ENCODE measurements at places on chromosomes 12 and 14.

DNA sequence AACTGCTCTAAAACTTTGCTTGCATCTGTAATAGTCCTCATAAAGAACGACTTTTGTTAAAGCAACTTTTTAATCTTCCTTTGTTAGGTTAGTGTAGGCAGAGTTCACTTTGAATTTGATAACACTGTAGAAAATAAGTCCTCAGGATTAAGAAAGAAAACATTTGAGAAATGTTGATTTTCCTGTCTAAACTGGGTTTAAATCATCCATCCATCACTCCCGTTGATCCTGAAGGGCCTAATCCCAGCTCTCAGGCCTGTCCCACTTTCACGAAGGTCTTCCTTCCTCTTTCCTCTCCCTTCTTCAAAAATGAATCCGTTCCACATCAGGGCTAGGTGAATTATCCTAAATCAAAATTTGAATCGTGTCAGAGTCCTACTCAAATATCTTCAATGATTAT lies 36.9 kb downstream of the SLC2A14 start:
- no peak for DNase-seq

DNA sequence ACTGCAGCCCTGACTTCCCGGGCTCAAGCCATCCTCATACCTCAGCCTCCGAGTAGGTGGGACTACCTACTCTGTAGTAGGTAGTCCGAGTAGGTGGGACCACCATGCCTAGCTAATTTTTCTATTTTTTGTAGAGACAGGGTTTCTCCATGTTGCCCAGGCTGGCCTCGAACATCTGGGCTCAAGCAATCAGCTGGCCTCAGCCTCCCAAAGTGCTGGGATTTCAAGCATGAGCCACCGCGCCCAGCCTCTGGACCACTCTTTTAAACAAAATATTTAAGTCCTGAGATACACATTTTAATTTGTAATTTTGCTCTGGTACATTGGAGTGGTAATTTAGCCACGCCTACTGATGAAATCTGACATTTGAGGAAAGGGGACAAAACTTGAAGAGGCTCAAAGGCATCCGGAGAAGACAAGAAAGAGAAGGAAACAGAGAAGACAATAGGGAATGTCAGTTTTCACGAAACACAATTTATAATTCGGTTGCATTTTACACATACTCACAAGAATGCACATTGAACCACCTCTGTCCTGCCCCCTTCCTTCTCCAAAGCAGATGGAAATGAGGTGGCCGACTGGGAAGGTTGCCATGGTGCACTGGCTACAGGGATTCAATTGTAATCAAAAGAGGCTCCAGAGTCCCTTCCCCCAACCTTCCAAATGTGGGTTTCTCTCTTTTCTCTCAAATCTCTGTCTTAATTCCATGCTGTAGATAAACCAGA lies 9.7 kb upstream of the TUBA1A start:
- DNase-seq, result peak; percentile 66

GRCh38 chr12:130832561-130833209 lies 6.4 kb downstream of the STX2 start:
- no peak for DNase-seq

DNA sequence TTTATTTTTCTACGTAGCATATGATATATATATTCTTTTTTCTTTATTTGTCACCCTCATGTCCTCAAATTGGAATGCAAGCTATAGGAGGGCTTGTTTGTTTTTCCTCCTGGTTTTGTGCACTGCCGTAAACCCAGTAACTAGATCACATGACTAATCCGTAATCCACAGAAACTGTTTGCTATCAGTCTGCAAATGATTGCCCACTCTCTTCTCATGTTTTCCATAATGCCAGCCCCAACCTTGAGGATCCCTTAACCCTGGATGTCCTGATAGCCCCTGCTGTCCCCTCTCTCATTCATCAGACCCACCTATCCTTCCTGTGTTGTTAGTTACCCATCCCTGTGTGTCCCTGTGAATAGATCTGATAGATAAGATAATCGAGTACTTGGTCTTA lies 94.0 kb downstream of the TSPAN9 start:
- no peak for DNase-seq

DNA sequence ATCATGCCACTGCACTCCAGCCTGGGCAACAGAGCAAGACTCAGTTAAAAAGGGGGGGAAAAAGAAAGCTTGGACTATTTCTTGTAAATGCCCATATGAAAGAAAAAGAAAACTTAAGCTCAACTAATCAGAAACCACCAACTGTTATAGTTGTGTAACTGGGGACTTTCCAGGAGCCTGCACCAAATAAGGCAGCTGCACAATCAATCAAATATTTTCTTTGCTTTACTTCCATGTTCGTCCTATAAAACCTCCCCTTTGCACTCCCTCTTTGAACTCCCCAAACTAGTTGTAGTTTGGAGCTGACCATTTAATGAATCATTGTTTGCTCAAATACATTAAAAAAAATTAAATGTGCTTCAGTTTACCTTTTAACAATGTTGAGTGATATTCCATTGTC lies 54.9 kb downstream of the OTOGL start:
- DNase-seq, result no peak

DNA sequence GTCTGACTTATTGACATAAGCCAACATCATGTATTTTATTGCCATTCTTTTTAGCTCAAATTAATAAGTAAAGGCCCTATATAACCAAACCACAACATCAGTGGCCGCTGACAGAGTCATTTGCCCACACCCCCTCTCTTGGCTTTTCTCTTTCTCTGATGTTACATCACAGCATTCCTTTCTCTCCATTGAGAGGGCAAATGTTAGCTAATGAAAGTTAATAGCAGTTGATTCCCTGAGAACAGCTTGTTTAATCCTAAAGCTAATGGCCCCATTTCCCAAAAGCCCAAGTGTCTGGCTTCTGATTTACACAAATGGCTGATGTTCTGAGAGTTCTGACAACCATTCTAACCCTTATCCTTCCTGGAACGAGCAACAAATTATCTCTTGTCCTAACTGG lies 308.8 kb downstream of the SNAPC1 start:
- DNase-seq, result peak; percentile 3

Data from eye (tissue), 1 donor.